A549 treated with Hydrocortisone at 1 μM for 4 hours (cell line): ENCODE measurements at places on chromosomes 3 and 15. TPM values are rescaled to one million over a fixed set of nuclear protein-coding genes. Genes with fewer than 3 reads are reported as not detected.

Gene MOBP
- 0.09 to 0.24 TPM in 2 of 5 replicates, not detected in the others for total RNA-seq

Gene HIGD2B
- total RNA-seq: not detected in 5 replicates

Gene THRB
- 1.1 to 1.6 TPM (median 1.3 TPM) in 5 replicates for total RNA-seq

Gene MINDY2
- total RNA-seq: 3.2 to 5.9 TPM (median 4.8 TPM) in 5 replicates

Gene ABHD6
- total RNA-seq: 10.0 to 11.0 TPM (median 10.1 TPM) in 5 replicates

Gene ADAMTS7
- 7.2 to 11.0 TPM (median 8.4 TPM) in 5 replicates for total RNA-seq

Gene STOML1
- total RNA-seq: 11.0 to 12.8 TPM (median 12.1 TPM) in 5 replicates

Gene PLCL2
- 4.1 to 6.8 TPM (median 4.4 TPM) in 5 replicates for total RNA-seq

Gene ATP13A5
- total RNA-seq: not detected in 5 replicates

Gene RAD51
- total RNA-seq: 17.6 to 20.1 TPM (median 18.0 TPM) in 5 replicates

Gene CPNE9
- 0.10 to 0.30 TPM (median 0.18 TPM) in 5 replicates for total RNA-seq

Gene ASB14
- not detected in 5 replicates for total RNA-seq

Gene CILP
- 0.21 to 0.44 TPM (median 0.41 TPM) in 5 replicates for total RNA-seq

Gene TRIM42
- not detected in 5 replicates for total RNA-seq
